EL (cell line): ENCODE measurements at places on chromosomes 3 and 15.

DNA sequence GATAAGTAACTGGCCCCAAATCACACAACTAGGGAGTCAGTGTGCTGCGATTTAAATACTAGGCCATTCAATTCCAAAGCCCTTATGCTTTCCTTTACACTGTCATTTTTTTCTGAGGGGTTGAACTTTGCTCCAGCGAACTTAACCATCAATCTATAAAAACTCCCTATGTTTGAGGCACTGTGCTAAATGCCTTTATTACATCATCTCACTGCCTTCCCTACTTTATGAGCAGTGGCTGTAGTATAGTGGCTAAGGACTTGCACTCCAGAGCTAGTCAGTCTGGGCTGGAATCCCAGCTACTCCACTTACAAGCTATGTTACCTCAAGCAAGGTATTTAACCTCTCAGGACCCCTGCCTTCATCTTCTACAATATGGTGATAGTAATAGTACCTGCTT lies 26.9 kb upstream of the WDR72 start:
- DNase-seq = no peak

GRCh38 chr3:180798197-180798596 lies 114.3 kb upstream of the FXR1 start:
- no peak for DNase-seq

- DNase-seq = no peak
Observed at GRCh38 chr3:185646382-185647133, 60.5 kb downstream of the SENP2 start.

- peak; percentile 3 for DNase-seq
Observed at GRCh38 chr3:131630097-131630496, 127.3 kb upstream of the MRPL3 start.

DNA sequence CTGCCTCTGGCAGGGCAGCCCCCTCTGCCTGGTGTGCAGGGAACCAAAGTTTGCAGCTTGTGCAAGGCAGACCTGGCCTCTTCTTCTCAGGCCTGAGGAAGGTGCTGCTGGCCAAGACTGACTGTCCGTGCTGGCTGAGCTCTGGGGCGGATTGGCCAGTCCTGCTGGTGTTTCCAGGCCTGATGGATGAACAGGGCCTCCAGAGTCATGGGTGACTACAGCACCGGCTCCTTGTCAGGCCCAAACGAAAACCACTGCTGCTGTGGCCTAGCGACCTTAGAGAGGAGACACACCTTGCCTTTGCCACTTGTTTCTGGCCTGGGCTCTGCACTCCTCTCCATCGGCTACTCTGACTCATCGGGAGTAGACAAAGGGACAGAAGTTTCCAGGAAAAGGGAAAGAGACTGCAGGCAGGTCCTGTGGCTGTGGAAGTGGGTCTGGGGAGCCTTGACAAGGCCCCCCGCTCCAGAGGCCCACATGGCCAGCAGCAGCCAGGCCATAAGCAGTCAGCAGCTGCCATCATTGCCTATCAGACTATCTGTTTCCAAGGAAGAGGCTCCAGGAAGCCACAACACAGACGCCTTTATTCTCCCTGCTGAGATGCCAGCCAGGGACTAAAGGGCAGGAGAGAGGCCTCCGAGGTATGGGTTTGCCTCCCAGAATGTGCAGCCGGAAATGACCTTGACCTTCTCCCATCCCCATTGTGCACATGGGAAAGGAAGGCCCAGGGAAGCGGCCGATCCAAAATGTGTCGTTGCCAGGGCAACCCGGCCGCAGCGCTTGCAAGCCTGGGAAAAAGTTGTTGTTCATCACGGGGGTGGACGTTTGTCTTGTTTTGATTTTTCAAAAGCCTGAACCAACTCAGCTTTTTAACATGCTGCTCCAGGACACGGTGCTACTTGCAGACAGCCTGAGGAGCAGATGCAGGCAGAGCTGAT lies 160.5 kb downstream of the CHSY1 start:
- DNase-seq = peak; percentile 84
